ENCODE measurements at places on chromosomes 2 and 18.

GRCh38 chr2:50719837-50720696, 311.9 kb downstream of the NRXN1 start:
- DNase-seq, result no peak

DNA sequence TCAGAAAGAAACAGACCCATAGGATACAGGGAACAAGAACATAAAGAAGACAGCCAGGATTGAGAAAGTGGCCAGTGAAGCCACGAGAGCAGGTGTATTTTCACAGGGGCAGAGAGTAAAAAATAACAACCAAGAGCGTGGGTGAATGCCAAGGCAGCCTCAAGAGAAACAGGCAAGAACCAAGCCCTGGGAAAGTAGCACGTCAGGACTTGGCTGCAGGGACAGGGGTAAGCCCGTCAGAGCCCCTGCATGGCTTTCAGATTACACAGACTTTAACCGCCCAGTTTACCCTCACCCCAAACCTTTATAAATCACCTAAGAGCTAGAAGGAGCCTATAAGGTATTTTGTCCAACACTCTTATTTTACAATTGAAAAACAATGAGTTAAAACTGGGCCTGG, 43.7 kb downstream of the ARL4C start:
- DNase-seq, result no peak

GRCh38 chr2:17589406-17590035, 49.0 kb downstream of the VSNL1 start:
- no peak for DNase-seq

DNA sequence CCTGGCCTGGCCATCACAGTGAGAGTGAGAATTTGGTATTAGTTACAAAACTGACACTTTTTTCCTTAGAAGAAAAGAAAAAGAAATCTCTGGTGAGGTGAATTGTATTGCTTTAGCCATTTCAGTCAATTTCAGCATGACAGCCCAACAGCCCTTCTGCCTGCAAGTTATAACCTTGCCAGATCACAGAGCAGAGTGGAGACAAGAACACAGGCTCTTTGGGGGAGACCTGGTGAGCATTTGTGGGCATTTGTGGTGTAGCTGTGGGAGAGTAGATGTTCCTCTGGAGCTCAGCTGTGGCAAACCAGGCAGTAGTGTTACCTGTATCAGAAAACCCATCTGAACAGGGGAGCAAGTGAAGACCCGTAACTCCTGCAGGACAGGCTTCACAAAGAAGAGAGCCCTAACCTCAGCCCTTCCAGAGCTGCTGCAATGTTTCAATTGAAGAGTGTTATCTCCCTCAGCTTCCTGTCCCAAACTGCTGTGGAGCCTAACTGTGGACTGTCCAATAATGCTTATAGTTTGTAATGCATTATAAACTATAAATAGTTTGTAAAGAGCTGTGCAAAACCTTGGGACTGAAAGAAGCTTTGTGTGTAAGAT, 22.8 kb upstream of the DLX1 start:
- DNase-seq, result no peak

DNA sequence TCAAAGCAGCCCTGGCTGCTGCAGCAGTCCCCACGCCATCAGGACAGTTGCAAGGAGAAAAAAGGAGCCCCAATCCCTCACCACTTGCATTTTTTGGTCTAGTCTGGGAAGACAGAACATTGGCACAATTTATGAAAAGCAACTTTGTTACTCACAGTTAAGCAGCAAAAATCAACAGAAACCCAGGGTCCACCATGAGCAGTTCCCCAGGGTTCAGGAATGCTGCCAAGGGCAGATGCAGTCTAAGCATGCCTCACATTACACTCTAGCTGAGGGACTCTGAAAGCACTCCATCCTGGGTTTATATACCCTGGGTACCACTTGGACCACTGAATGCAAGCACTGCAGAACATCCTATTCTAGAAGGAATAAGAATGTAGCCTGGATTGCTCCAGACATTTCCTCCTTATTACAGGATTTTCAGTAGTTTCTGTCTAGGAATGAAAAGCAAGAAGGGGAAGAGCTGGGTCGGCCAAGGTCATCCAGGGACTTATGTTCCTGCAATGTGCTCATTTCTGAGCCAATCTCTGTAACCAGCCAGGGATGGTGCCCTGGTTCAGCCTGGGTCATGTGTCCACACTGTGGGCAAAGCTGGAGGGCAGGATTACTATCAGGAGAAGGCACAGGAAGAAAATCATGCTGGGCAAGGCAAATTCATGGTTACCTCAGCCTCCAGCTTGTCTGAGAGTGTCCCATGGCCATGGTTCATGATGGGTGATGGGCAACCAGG, 19.5 kb upstream of the TMEM163 start:
- DNase-seq, result no peak

GRCh38 chr2:179861027-179861415, 391 bp downstream of the ZNF385B start:
- DNase-seq, result no peak

Measured in CD4-positive, alpha-beta T cell (primary cell).